ENCODE measurements at places on chromosomes 7 and 10. TPM values are rescaled to one million over a fixed set of nuclear protein-coding genes. Genes with fewer than 3 reads are reported as not detected.

DNA sequence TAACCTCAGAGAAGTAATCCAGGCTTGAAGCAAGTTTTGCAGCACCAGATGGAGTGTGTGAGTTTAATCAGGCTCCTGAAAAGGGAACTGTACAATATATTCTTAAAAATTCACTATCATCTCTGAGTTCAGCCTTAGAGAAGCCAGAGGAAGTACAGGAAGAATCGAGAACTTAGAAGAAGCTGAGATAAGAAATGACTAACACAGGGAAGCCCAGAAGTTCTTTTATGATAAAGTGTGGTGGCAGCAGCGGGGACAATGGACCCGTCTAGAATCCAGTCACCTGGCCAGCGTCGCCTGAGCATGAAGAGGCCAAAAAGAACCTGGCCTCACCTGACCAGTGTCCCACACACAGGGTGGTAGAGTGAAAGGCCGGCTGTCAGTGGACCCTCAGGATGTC is 161.0 kb downstream of the USP6NL start:
- DNase-seq, result no peak

DNA sequence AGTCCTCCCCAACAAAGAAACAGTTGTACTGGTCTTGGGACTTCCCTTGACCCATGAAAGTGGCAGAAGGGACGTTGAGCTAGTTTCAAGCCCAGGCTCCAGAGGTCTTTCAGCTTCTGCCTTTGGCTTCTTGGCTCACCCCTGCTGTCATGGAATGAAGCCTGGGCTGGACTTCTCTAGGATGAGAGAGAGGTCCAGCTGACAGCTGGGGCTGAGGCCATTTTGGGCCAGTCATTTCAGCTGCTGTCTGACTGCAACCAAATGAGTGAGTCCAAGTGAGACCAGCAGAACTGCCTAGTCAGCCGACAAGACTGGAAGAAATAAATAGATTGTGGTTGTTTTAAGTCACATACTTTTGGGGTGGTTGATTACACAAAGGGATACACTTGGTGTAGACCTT is 76.6 kb downstream of the TMEM178B start:
- no peak for DNase-seq

The ZCWPW1 gene
- total RNA-seq, result 3.7 TPM

DNA sequence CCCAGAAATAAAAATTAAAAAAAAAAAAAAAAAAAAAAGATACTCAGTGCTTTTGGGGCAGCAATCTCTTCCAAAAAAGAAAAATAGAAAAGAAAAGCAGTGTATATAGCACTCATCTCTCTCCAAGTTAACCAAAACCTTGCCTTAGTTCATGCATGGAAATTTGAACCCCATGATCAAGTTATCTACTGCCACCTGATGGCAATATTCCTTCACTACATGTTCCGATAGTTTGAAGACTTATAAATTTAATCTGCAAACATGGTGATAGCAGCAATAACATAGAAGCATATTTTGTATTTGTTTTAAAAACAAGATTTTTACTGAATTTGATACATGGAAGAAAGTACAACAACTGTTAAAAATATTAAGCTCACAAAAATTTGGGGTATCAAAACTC is 48.6 kb upstream of the SLIT1 start:
- peak; percentile 40 for DNase-seq

GRCh38 chr10:100740476-100741377 is 4.7 kb upstream of the PAX2 start:
- no peak for DNase-seq

DNA sequence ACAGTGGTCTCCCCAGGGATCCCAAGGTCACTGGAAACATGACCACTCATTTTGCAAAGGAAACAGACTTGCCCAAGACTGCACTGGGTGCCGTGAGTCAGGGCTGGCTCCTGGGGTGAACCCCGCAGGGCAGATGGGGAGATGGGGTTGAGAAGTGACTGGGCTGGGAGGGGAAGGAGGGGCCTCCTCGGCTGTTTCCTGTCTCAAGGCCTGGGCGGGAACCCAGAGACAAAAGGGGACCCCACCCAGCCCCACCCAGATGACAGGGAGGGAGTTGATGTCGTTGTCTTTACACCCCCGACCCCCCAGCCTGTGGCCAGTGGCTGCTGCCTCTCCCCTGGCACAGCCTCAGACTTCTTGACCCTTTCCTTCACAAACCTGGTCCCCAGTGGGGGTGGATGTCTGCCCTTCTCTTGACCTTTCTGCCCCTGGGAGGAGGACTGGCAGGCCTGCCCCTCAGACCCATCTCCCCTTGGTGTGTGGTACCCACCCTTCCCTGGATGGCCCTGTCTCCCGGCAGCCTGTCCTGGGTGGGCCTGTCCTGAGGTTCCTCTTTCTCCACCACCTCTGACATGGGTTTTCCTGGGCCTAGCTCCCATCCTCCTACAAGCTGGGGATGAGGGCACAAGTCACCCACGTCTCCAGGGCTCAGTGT is 1.4 kb downstream of the MYO1G start:
- DNase-seq, result peak; percentile 87

DNA sequence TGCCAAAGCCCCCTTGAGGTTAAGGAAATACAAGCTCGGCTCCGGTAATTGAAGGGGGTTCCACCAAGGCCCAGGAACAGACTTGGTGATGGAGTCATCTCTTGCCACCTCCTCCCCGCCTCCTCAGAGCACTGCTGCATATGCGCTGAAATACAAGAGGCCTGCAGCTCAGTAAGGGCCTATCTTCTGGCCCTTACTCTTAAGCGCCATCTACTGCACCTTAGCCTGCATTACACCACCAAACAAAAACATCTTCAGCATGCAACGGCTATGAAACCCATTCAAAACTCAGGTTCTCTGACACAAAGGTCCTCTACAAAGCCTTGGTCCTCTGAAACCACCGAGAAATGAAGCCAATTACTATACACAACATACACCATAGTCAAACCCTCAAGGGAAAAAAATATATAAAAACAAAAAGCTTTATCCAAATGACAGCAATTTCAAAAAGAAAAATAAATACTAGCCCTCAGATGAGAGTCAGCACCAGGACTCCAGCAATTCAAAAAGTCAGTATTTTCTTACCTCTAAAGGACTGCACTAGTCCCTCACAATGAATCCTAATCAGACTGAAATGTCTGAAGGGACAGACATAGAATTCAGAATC is 176.8 kb upstream of the TBX20 start:
- no peak for DNase-seq

The OR2A42 gene
- total RNA-seq, result not detected

The SHH gene
- 0.03 TPM for total RNA-seq

The CYP2C9 gene
- not detected for total RNA-seq

The SEMA3D gene
- total RNA-seq, result 3.4 TPM

- no peak for DNase-seq
These were observed 194.8 kb downstream of the CFTR start for GRCh38 chr7:117674617-117675016.

GRCh38 chr7:7868572-7868899 is 100.1 kb upstream of the GLCCI1 start:
- no peak for DNase-seq

DNA sequence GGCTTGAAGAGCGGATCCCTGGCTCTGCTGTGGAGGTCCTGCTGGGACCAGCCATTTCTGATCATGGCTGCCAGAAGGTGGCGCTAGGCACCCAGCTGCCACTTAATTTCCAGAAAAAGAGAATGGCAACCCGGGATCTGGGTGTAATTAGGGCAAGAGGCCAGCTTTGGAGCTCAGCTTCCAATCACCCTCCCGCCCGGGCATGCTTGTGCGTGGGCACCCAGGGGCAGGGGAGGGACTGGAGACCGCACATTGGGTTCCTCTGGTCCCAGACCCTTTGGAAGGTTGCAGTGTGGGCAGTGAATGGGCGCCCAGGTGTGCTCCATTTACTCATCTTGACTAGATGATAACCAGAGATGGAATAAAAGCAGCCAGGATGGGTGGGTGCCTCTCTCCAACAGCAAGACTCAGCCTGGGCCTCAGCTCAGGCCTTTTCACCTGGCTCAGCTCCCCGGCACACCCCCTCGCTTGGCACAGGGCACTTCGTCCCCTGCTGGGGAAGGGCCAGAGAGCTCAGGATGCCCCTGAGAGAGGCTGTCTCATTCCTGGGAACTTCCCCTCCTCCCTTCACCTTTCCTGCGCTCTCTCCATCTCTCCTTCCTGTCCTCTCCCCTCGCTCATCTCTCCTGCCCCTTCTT is 14.7 kb downstream of the FAM241B start:
- peak; percentile 52 for DNase-seq

The GNAT3 gene
- not detected for total RNA-seq

- peak; percentile 71 for DNase-seq
These were observed 22.6 kb upstream of the AKR1C3 start for GRCh38 chr10:5071411-5072198.

- DNase-seq, result no peak
These were observed 93.1 kb downstream of the JCAD start for GRCh38 chr10:29966269-29966668.

- peak; percentile 90 for DNase-seq
These were observed 604 bp upstream of the STAM start for GRCh38 chr10:17643339-17643754.

The ETV1 gene
- total RNA-seq, result 9.8 TPM

DNA sequence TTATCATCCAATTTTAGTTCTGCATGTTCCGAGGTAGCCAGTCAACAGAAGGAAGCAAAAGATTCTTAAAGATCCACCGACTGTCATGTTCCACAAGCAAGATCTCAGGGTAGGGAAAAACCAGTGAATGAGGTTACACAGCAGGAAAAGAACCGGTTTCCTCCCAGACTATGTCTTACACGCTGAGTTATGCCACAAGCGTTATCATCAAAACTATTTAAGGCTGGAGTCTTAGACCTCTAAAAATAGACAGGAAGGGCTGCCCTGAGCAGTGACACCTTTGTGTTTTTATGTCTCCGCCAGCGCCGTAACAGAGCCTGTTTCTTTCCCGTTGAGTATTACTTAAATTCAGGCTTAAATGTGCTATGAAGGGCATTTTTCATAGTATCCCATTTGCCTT is 48.3 kb downstream of the PROSER2 start:
- peak; percentile 72 for DNase-seq

DNA sequence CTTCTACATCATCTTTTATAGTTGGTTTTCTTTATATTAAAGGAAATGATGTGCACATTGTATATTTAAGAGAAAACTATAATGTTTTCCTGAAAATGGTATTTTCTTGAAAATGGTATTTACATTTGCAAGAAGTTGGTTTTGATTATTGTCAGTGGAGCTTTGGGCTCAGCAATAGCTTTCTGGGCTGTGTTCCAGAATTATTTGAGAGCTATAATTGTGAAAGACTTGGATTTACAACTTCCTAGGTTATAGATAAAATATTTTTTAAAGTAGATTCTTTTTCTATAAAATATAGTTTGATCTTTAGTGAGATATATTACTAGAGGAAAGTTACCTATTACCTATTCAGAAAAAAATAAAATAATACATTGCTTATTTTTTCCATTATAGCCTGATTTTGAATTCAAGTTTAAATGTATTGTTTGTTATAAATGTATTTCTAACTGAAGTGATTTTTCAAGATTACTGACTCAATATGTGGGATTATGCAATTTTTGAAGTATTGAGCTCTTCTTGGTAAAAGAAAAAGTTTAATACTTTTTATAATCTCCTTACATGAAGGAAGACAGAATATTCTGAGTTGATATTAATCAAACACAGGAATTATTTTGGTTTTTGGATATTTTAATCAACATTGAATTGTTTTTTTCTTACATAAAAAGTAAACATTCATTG is 20.2 kb downstream of the GNAI1 start:
- DNase-seq, result no peak

DNA sequence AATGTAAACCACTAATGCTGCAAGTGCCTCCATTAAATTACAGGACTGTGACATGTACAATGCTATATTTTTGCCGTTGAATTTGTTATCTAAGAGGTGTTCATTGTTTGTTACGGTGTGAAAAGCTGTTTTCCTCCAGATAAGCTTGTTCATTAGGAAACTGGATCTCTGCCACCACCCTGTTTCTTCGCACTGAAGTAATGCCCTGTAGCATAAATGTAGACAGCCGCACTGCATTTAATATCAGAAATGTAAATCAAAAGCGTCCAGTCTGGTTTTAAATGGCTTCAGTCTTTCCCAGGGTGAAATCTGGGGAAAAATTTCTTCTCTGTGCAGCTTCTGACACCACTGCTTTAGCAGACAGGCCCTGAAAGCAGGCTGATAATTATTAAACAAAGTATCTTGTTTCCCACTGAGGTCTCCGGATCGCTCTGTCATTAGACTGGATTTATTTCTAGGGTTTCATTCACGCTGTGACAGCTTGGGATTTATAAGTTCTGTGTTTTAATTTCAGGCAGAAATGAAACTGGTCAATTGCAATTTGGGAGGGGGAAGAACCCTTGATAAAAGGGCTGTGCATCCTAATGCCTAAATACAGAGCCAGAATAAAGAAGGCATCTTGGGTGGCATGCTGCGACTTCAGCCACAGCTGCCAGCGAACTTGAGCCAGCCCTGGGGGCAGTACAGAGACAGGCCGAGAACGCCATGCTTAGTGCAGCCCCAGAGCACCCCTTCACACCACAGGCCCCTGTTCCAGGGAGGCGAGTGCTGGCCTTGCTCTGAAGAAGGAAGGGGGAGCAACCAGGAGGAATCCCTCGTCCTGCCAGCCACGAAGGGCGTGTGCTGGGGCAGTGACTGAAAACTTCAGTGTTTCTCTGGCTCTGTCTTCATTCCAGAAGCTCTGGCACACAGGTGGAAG is 547.7 kb upstream of the GALNT17 start:
- DNase-seq, result no peak

DNA sequence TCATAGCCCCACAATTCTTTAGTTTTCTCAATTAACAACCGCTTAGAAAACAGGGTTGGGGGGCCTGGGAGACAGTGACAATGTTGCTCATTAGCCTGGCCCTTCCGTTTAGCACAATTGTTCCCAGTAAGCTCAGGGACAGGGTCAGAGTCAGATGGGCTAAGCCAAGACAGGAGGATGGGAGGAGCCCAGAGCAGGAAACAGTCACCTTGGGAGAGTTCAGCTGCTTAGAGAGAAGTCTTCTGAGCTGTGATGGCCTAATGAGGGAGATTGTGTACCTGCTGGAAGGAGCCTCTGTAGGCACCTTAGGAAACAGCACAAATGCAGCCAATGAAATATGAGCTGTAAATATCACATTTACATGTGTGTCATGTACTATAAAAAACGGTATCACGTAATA is 35.9 kb downstream of the SVOPL start:
- DNase-seq, result no peak

The CCL24 gene
- not detected for total RNA-seq

DNA sequence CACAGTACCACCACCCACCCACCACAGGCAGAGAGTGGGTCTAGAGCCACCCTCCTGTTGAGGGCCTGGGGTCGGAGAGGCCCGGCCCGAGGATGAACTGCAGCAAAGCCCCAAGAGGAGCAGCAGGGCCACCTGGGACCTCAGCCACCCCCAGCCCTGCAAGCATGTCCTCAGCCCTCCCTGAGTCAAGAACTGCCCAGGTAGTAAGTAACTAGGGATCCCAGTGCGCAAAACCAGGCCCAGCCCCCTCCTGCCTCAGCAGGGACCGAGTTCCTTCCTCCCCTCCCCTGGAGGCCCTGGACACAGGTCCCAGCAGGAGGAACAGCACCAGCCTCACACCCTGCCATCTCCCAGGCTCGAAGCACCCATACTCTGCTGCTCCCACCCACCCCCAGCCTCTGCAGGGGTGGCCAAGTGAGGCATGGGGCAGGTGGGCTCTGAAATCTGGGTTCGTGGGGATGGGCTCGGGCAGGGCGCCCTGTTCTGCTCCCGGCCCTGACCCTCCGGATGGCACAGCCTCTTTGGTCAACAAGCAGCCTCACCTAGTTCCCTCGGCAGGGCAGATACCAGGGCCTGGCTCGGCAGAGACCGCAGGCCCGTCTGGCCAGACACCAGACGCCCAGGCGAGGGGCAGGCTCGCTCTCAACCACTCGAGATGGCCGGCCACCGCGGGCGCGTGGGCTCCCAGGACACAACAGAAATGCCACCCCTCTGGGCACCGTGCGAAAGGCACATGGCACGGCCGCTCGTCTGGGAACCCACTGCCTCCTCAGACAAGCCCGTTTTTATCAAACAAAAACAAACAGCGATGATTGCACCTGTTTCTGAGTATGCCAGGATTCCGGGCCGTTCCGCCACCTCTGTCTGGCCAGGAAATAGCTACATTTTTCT is 15.2 kb downstream of the PDGFA start:
- no peak for DNase-seq

Data from A172 (cell line).